ENCODE measurements at places on chromosomes 6 and 20.

DNA sequence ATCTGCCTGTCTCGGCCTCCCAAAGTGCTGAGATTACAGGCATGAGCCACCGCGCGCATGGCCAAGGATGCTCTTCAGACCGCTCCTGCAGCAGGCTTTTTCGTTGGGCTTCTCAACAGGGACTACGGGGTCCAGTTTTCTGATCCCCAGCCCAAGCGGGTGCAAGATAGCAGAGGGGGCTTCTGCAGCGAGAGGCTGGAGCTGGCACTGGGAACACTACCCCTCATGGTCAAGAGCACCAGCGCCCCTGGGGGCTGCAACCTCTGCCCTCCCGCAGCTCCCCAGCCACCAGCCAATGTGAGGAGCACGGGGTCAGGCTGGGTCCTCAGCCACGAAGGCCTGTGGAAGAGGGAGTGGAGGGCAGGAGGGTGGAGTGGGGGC is 6.0 kb downstream of the CTSZ start:
- no peaks in the 10 kb centered on the region for H3K36me3 ChIP-seq
- no peak overlapping the region for H3K4me3 ChIP-seq
- H3K4me1 ChIP-seq: peaks cover 4% of the 10 kb centered on the region
- H3K27ac ChIP-seq: no peak overlapping the region
- no peak for DNase-seq

GRCh38 chr6:97195117-97195516 is 87.9 kb downstream of the MMS22L start:
- peaks cover 3% of the 10 kb centered on the region for H3K4me1 ChIP-seq
- DNase-seq: no peak
- no peaks in the 10 kb centered on the region for H3K27me3 ChIP-seq
- no peak overlapping the region for H3K4me3 ChIP-seq

GRCh38 chr20:37567671-37568588 is 40.3 kb upstream of the BLCAP start:
- H3K27ac ChIP-seq: no peak overlapping the region
- peaks cover 9% of the 10 kb centered on the region for H3K27me3 ChIP-seq
- no peaks in the 10 kb centered on the region for H3K4me1 ChIP-seq
- no peaks in the 10 kb centered on the region for H3K36me3 ChIP-seq

GRCh38 chr6:136464148-136464547 is 86.1 kb downstream of the MAP7 start:
- no peaks in the 10 kb centered on the region for H3K36me3 ChIP-seq
- H3K27me3 ChIP-seq: no peaks in the 10 kb centered on the region
- DNase-seq: no peak
- H3K4me1 ChIP-seq: no peaks in the 10 kb centered on the region
- no peak overlapping the region for H3K4me3 ChIP-seq

GRCh38 chr6:144549837-144550747 is 265.0 kb downstream of the UTRN start:
- DNase-seq: no peak
- no peaks in the 10 kb centered on the region for H3K36me3 ChIP-seq
- no peak overlapping the region for H3K4me3 ChIP-seq
- H3K27me3 ChIP-seq: no peaks in the 10 kb centered on the region
- no peaks in the 10 kb centered on the region for H3K4me1 ChIP-seq
